ENCODE measurements at places on chromosomes 16 and 17.

GRCh38 chr16:23148166-23148512 is 1.1 kb downstream of the USP31 start:
- no peak for DNase-seq

GRCh38 chr17:7887038-7887481 is 1.5 kb upstream of the CHD3 start:
- peak; percentile 44 for DNase-seq

DNA sequence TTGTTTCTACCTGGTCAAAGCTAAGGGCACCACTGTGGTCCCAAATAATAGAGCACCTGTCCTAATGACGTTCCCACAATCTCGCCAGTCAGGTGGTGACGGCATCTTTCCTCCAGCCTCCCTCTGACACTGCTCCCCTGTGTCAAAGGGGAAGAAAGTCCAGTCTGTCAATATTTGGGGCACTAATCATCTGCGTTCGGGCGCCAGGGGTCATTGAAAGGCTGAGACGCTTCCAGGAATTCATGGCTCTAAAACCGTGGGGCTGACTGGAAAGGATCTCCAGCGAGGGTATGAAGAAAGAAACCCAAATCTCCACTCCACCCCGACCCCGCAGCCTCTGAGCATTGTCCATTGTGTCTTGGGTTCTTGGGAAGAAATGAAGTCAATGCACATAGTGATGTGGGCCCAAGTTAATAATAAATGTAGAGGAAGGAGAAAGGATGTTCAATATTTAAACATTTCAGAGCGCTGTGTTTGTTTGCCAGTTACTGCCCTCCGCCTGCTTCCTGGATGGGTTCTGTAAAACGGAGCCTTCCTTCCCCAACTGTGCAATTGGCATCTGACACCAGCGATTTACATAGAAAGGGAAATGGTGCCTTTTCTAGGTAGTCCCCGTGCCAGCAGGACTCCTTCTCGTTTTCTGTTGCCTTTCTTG is 103.2 kb downstream of the SOCS1 start:
- no peak for DNase-seq

DNA sequence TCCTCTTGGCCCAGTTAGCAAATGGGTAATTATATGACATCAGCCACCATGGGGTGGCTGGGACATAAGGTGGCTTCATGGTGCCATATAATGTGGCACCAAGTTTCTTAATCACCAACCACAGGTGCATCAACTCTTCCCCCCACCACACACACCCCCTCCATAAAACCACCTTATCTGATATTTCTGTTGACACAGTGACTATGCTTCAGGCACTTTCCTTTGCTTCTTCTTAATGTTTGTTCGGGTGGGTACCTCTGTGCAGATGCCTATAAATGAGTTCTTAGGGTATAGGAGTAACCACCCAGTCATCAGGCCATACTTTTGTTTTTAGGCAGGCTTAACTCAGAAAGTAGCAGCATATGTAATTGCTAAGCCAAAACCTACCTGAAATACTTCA is 29.5 kb downstream of the RNF43 start:
- no peak for DNase-seq

DNA sequence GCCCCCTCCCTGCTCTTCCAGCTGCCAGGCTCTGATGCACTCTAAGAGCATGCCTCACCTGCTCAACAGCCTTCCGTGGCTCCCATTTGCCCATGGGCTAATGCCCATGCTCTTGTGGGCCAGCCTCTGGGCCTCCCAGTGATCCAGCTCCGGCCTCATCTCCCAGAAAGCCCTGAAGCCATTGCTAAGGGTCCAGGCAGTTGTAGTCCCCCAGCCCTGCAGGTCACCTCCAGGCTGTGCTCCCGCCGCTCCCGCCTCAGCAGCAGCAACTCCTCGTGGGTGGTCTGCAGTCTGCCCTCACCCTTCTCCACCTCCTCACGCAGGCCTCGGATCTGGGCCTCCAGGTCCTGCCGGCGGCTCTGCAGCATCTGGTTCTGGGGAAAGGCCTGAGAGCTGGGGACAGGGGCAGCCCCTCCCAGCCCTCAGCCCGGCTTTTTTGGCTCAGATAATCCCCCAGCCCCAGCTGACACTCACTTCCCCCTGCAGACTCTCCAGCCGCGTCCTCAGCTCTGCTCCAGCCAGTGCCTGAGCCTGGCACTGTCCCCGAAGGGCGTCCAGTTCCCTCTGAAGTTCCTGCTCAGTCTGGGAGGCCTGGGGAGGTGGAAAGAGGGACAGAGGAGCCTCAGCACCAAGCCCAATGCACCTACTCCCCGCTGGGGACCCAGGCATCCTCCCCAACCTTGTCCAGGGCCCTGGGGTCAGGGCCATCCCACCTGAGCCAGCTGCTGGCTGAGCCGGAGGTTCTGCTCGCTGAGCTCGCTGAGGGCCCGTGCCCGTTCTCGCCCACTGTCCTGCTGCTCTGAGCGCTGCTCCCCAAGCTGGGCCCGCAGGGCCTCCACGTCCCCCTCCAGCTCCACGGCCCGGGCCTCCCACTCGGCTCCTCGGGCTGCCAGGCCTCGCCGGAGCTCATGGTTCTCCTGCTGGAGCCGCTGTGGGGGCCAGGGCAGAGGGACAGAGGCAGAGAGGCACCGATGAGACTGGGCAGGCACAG is 6.2 kb downstream of the BICDL2 start:
- no peak for DNase-seq

DNA sequence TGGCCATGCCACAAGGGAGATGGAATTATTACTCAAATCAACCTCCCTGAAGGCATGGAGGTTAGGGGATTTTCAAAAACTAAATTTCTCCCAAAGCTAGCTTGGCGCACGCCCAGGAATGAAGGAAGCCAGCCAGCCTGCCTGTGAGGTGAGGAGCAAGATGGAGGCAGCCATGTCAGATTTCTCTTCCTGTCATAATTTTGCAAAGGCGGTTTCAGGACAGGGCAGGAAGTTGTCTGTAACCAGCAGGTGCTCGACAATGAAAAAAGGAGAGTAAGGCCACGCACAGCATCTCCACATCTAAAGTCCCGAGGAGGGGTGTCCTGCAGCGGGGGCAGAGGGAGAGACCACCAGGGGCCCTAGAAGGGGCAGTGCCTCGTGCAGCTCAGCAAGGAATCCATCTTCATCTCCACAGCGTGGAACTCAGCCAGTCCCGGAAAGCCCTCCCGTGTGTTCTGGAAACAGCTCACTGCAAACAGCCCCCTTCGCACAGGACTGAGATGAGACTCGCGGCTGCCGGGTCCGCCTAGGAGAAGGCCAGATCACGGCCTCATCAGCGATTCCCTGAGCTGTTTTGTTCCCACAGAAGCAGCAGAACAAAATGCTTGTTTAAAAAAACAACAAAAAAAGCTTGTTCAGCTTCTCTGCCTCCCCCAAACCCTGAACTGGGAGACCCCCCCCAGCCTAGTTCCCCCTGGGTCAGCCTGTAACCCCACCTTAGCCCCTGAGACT is 47.8 kb downstream of the SLC7A5 start:
- no peak for DNase-seq

DNA sequence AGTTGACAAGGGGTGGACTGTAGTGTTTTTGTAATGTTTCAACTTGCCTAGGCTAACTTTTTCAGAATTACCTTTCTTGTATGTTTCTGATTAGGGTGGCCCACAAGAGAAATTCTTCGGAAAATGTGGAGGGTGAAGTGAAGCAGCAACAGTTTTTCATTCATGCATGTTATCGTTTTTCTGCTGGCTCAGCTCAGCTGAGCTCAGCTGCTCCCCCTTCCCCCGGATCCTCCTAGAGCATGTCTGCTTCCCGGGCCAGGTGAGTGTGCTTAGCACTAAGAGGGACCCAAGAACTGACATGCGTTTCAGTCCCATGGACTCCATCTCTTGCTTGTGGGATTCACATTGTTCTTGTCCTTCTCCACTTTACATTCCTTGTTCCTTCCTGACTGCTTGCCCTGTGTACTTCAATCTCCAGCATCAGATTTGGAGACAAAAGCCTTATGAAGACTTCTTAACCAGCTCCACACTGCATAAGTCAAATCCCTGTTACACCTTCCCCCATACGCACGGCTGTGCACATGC is 33.6 kb downstream of the SCPEP1 start:
- no peak for DNase-seq

- peak; percentile 33 for DNase-seq
Measured at GRCh38 chr17:44931376-44931775, 16.1 kb upstream of the GFAP start.

DNA sequence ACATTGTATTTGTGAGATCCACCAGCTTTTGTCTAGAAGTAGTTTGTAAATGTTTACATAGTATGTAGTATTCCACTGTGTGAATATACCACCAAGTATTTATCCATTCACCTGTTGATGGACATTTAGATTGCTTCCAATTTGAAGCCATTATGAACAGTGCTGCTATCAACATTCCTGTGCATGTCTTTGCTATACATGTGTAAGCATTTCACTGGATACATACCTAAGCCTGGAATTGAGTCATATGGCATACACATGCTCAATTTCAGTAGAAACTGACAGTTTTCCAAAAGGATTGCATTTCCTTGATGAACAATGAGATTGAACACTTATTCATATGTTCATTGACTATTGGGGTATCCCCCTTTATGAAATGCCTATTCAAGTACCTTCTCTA is 540.6 kb upstream of the SOX9 start:
- DNase-seq, result no peak

DNA sequence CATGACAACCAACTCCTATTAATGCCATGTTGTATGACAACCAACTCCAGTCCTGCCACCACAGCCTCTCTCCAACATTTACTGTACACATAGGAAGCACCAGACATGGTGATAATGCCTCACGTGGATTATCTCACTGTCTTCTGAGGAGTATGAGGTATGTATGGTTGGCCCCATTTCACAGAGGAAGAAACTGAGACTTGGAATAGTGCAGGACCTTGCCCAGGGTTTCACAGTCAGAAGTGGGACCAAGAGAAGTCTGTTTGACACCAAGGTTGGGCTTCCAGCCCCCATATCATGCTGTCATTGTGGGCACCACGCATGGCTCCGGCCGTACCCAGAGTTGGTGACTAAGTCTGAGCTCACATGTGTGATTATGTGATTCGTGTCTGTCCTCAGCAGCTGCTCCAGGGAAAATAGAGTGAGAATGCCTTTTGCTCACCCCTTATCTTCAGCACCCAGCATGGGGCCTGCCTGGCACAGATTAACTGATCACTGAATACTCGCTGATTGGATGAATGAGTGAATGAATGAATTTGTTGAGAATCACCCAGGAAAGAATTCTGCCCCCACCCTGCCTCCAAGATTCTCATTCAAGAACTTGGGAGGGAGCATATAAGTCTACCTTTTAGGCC is 204.1 kb upstream of the NLRP1 start:
- DNase-seq, result peak; percentile 81

DNA sequence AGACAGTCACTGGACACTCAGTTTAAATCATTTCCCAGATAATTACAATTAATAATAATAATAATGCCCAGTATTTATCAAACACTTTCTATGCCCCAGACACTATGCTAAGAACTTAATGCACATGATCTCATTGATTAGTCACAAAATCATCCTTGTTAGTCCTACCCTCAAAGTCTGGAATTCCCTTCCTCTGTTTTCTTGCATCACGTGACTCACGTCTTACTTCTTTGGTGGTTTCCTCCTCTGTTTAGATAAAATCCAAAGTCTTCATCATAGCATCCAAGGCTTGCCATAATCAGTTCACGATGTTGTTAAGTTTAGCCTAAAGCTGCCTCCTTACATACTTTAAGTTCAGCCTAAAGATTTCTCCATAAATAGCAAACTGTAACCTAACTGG is 471.9 kb downstream of the PMP22 start:
- no peak for DNase-seq

- DNase-seq, result no peak
Measured at GRCh38 chr16:85007496-85008214, 3.7 kb downstream of the ZDHHC7 start.

- no peak for DNase-seq
Measured at GRCh38 chr16:81767987-81768592, 11.0 kb upstream of the PLCG2 start.

DNA sequence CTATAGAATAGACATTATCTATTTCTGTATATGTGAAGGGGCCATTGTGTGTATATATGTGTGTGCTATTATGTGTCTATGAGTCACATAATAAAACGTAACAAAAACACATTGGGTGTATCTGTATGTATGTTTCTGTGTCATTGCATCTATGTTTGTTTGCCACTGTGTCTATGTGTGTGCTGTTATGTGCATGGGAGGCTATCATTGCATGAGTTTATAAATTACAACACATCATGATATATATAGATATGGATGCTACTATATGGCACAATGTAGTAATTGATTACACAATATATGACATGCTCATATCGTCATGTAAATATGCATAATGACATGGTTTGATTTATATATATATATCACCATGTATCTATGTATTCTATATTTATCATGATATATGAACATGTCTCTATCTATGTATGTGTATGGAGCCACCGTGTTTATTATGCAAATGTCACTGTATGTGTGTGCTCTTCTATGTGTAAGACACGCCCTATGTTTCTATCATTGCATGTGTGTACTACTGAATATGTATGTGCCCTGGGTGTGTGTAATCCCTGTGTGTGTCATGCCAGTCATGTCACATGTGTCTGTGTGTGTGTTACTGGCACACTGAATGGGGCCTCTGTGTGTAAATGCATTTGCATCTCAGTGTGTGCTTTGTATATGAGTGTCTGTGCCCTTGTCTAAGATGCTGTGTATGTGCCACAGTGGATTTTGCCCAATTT is 1.4 kb upstream of the TSPOAP1 start:
- no peak for DNase-seq

- DNase-seq, result peak; percentile 57
Measured at GRCh38 chr17:16288860-16289571, 64.3 kb downstream of the CENPV start.

- no peak for DNase-seq
Measured at GRCh38 chr17:77872199-77872598, 86.3 kb upstream of the TNRC6C start.

- DNase-seq, result no peak
Measured at GRCh38 chr17:74530831-74531150, 484 bp downstream of the CD300LB start.

GRCh38 chr16:20298452-20298851 is 28.9 kb downstream of the GP2 start:
- DNase-seq, result no peak

GRCh38 chr16:3734758-3735221 is 17.5 kb upstream of the TRAP1 start:
- no peak for DNase-seq

DNA sequence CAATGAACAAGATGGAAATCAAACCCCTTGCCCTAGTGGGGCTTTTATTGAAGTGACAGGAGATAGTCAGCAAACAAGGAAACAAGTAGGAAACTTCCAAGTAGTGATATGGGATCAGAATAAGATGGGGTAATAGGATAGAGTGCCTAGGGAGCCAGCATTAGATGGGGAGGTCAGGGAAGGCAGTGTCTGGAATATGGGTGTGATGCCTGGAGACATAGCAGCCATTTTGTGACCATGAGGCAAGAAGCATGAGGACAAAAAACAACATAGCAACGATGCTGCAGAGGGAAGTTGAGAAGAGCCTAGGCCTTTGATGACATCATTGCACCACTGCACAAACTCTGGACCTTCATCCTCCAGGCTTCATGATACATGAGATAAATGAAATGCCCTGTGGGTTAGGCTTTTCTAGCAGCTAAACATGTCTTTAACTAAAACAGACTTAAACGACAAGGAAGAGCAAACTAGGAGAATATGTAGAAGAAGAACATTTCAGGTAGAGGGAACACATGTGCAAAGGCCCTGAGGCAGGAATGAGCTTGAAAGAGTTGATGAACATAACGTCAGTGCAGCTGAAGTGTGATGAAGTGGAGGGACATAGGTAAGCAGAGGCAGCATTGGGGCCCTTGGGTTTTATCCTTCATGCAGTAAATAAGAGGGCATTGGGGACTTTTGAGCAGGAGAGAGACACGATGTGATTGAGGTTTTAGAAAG is 18.2 kb upstream of the TMEM11 start:
- no peak for DNase-seq

GRCh38 chr17:16989953-16990860 is 18.3 kb upstream of the TNFRSF13B start:
- peak; percentile 65 for DNase-seq

- DNase-seq, result no peak
Measured at GRCh38 chr17:40268141-40268712, 19.5 kb upstream of the CDC6 start.

Data from mesendoderm (in vitro differentiated cells).